ENCODE measurements at places on chromosomes 1 and 21. TPM values are rescaled to one million over a fixed set of nuclear protein-coding genes. Genes with fewer than 3 reads are reported as not detected.

Gene GBP2
- 1.6 TPM for total RNA-seq

Gene ZMYND12
- total RNA-seq, result 0.09 TPM

Gene FRRS1
- total RNA-seq, result 17.6 TPM

Gene NPHS2
- total RNA-seq, result not detected

Gene SOX13
- 14.2 TPM for total RNA-seq

Gene TRIM45
- 1.7 TPM for total RNA-seq

Gene LCE2A
- not detected for total RNA-seq

Gene FCN3
- 2.2 TPM for total RNA-seq

Gene IRF6
- total RNA-seq, result 195 TPM
